ENCODE measurements at places on chromosomes 12 and 14. TPM values are rescaled to one million over a fixed set of nuclear protein-coding genes. Genes with fewer than 3 reads are reported as not detected.

Gene CDH24
- 6.7 TPM for total RNA-seq

DNA sequence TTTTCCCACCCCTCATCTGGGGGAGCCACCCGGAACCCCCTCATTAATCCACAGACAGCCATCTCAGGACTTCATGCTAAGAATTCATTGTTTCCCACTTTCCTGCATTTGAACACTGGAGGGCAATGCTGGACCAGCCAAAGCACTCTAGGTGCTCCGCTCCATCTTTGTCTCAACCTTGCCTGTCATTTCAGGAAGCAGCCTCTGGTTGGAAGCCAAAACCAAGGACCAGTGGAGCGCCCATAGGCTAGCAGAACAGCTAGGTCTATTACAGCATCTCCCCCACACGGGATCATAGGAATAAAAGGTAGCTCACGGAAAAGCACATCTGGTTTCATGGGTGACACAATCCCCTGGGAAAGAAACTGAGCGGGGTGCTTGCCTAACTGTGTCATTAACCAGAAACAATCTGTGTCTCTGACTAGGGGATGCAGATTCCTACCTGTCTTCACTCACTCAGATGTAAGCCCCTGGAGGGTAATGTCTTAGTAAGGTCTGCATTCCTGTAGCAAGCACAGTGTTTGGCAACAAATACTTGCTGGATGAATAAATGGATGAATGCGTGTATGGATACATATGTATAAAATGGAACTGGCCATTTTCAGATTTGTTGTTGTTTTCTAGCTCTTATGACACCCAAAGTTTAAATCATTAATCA lies 197.0 kb downstream of the DAD1 start:
- H3K27ac ChIP-seq: no peak overlapping the region
- H3K4me1 ChIP-seq: no peaks in the 10 kb centered on the region
- DNase-seq: no peak
- no peaks in the 10 kb centered on the region for H3K36me3 ChIP-seq
- H3K4me3 ChIP-seq: no peak overlapping the region

DNA sequence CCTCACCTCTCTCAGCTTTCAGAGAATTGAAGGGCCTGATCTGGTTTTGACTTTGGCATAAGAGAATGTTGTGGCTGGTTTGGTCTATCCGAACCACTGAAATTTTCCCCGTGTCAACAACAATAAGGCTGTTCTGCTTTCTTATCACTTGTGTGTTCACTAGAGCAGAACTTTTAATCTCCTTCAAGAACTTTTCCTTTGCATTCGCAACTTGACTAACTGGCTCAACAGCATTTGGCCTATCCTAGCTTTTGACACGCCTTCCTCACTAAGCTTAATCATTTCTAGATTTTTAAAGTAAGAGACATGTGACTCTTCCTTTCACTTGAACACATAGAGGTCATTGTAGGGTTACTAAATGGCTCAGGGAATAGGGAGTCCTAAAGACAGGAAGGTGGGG lies 25.9 kb upstream of the EDDM3A start:
- no peak overlapping the region for H3K4me3 ChIP-seq
- no peak overlapping the region for H3K27ac ChIP-seq
- no peak for DNase-seq
- no peaks in the 10 kb centered on the region for H3K36me3 ChIP-seq
- H3K27me3 ChIP-seq: no peaks in the 10 kb centered on the region
- peaks cover 8% of the 10 kb centered on the region for H3K4me1 ChIP-seq

DNA sequence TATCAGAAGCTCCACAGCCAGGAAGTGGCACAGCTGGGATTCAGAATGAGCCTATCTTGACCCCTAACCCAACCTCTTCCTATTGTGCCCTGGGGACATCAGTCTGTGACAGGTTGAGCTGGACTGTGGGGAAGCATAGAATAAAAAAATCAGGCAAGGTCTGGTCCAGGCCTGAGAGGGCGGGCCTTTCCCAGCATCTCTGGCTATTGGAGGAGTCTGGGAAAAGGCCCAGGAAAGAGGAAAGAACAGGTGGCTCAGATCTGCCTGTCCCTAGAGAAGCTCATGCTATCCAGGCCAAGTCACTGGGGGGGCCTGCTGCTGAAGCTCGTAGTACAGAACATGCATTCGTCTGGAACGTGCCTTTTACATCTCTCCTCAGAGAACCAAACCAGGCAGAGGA lies 100.5 kb downstream of the PPM1H start:
- no peak overlapping the region for H3K27ac ChIP-seq
- no peak for DNase-seq
- no peak overlapping the region for H3K4me3 ChIP-seq
- H3K27me3 ChIP-seq: no peaks in the 10 kb centered on the region
- no peaks in the 10 kb centered on the region for H3K36me3 ChIP-seq

GRCh38 chr14:68539241-68539737 lies 253.6 kb downstream of the ZFP36L1 start:
- no peak for DNase-seq
- H3K27ac ChIP-seq: peak overlapping the region; percentile 11
- H3K4me1 ChIP-seq: peaks cover 42% of the 10 kb centered on the region
- no peaks in the 10 kb centered on the region for H3K27me3 ChIP-seq
- no peak overlapping the region for H3K4me3 ChIP-seq
- H3K36me3 ChIP-seq: no peaks in the 10 kb centered on the region

Gene LALBA
- total RNA-seq: not detected

GRCh38 chr14:75393794-75394193 lies 34.0 kb upstream of the JDP2 start:
- DNase-seq: no peak
- H3K27me3 ChIP-seq: no peaks in the 10 kb centered on the region
- H3K36me3 ChIP-seq: no peaks in the 10 kb centered on the region
- H3K27ac ChIP-seq: no peak overlapping the region
- no peak overlapping the region for H3K4me3 ChIP-seq

DNA sequence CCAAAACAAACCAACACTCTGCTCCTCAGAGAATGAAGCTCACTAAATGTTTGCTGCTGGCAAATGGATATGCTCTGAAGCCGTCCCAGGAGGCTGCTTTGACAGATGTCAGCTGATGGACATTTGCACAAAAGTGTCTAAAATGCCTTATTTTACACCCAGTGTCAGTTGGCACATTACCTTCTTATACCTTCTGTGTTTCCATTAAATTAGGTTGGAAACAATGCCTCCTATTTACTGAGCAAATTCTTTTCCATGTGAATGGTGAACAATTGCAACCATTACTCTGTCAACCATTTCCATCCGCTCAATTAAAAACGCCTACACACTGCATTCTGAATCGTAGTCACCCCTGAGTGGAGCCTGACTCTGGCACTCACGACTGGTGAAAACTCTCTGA lies 1679.9 kb upstream of the FLRT2 start:
- DNase-seq: no peak
- no peak overlapping the region for H3K4me3 ChIP-seq
- no peaks in the 10 kb centered on the region for H3K27me3 ChIP-seq
- H3K36me3 ChIP-seq: no peaks in the 10 kb centered on the region

GRCh38 chr12:94721173-94721572 lies 70.8 kb upstream of the TMCC3 start:
- no peaks in the 10 kb centered on the region for H3K4me1 ChIP-seq
- H3K36me3 ChIP-seq: no peaks in the 10 kb centered on the region
- DNase-seq: no peak
- no peak overlapping the region for H3K4me3 ChIP-seq
- no peak overlapping the region for H3K27ac ChIP-seq
- no peaks in the 10 kb centered on the region for H3K27me3 ChIP-seq

Gene PMCH
- total RNA-seq: not detected

GRCh38 chr12:7973457-7973825 lies 37.5 kb upstream of the SLC2A3 start:
- no peak overlapping the region for H3K4me3 ChIP-seq
- no peak for DNase-seq
- no peak overlapping the region for H3K27ac ChIP-seq
- H3K27me3 ChIP-seq: no peaks in the 10 kb centered on the region

- H3K4me3 ChIP-seq: no peak overlapping the region
- no peak for DNase-seq
- H3K36me3 ChIP-seq: no peaks in the 10 kb centered on the region
- no peaks in the 10 kb centered on the region for H3K4me1 ChIP-seq
- no peaks in the 10 kb centered on the region for H3K27me3 ChIP-seq
- H3K27ac ChIP-seq: no peak overlapping the region
Observed at GRCh38 chr12:100403446-100403845, 46.6 kb downstream of the SLC17A8 start.

DNA sequence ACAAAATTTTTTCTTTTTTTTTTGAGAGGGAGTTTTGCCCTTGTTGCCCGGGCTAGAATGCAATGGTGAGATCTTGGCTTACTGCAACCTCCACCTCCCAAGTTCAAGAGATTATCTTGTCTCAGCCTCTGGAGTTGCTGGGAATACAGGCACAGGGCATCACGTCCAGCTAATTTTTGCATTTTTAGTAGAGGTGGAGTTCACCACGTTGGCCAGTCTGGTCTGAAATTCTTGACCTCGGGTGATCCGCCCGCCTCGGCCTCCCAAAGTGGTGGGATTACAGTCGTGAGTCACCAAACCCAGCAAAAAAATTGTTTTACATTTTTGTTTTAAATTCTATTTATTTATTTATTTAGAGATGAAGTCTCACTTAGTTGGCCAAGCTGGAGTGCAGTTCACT lies 4.7 kb upstream of the SLC2A14 start:
- H3K27ac ChIP-seq: no peak overlapping the region
- H3K36me3 ChIP-seq: no peaks in the 10 kb centered on the region
- peaks cover 9% of the 10 kb centered on the region for H3K27me3 ChIP-seq
- peaks cover 7% of the 10 kb centered on the region for H3K4me1 ChIP-seq
- DNase-seq: no peak
- H3K4me3 ChIP-seq: no peak overlapping the region

DNA sequence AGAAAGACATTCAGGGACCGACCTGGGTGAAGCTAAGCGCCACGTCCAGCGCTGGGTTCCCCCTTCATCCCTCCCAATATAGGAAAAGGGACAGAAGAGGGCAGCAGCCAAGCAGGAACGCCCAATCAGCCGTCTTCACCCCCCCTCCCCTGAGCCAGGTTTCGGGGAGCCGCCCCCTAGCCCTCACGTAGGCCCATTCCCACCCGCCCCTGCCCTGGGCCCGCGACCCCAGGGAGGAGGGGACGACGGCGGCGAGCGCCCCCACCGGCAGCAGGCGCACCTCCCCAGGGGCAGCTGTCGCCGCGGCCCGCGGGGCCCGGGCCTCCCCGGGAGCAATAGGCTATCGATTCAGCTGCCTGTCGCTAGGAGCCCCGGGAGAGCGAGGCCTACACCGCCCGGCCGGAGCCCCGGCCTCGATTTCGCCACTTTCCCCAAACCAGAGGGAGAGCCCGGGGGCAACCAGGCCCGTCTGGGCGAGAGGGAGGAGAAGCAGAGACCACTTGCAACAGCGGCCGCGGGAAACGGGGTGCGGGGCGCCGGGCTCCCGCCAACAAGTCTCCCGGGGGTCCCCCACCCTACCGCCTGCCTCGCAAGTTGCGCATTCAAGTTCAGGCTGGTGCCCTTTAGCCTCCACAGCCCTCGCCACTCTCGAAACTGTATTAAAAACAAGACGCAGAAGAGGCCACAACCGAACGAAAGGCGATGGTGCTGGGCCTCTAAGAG lies 1.3 kb downstream of the DCAF5 start:
- peak overlapping the region; percentile 60 for H3K4me3 ChIP-seq
- no peaks in the 10 kb centered on the region for H3K27me3 ChIP-seq
- H3K36me3 ChIP-seq: no peaks in the 10 kb centered on the region
- DNase-seq: peak; percentile 25
- peak overlapping the region; percentile 95 for H3K27ac ChIP-seq
- H3K4me1 ChIP-seq: no peaks in the 10 kb centered on the region

- no peaks in the 10 kb centered on the region for H3K36me3 ChIP-seq
- H3K4me3 ChIP-seq: no peak overlapping the region
- H3K4me1 ChIP-seq: no peaks in the 10 kb centered on the region
- no peak overlapping the region for H3K27ac ChIP-seq
- DNase-seq: no peak
Observed at GRCh38 chr12:5923043-5923605, 21.9 kb downstream of the ANO2 start.

DNA sequence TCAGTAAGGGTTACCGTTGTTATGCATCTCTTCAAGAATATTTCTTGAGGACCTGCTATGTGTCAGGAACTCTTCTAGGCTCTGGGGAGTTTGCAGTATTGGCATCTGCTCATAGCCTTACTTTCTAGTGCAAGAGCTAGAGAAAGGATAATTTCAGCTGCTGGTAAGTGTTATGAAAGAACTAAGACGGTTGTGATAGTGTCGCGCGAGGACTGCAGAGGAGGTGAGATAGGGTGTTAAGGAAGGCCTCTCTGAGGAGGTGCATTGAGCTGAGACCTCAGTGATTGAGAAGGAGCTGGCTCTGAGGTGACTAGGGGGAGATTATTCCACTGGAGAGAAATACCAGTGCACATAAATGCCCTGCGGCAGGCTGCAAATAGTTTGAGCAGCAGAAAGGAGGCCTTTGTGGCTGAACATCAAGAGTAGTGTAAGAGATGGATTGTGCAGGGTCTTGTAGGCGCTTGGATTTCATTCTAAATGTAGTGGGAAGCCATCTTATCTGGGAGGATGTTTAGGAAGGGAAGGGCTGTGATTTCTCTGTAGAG lies 824 bp downstream of the DDX55 start:
- H3K4me1 ChIP-seq: no peaks in the 10 kb centered on the region
- no peak overlapping the region for H3K27ac ChIP-seq
- DNase-seq: no peak

GRCh38 chr12:114701104-114701414 lies 17.1 kb upstream of the TBX3 start:
- no peak overlapping the region for H3K4me3 ChIP-seq
- no peaks in the 10 kb centered on the region for H3K27me3 ChIP-seq
- DNase-seq: no peak
- H3K36me3 ChIP-seq: no peaks in the 10 kb centered on the region
- H3K4me1 ChIP-seq: no peaks in the 10 kb centered on the region

- no peaks in the 10 kb centered on the region for H3K4me1 ChIP-seq
- H3K27ac ChIP-seq: no peak overlapping the region
- no peak for DNase-seq
- H3K4me3 ChIP-seq: no peak overlapping the region
- no peaks in the 10 kb centered on the region for H3K27me3 ChIP-seq
- H3K36me3 ChIP-seq: no peaks in the 10 kb centered on the region
Observed at GRCh38 chr12:52543985-52544883, 8.7 kb downstream of the KRT71 start.

GRCh38 chr14:77791225-77791600 lies 8.7 kb upstream of the ADCK1 start:
- no peaks in the 10 kb centered on the region for H3K4me1 ChIP-seq
- H3K27ac ChIP-seq: no peak overlapping the region
- no peaks in the 10 kb centered on the region for H3K36me3 ChIP-seq
- no peak for DNase-seq
- no peaks in the 10 kb centered on the region for H3K27me3 ChIP-seq

- no peak overlapping the region for H3K4me3 ChIP-seq
- no peak for DNase-seq
- H3K4me1 ChIP-seq: no peaks in the 10 kb centered on the region
Observed at GRCh38 chr14:78673845-78674244, 503.7 kb downstream of the NRXN3 start.

Gene PLEKHD1
- total RNA-seq: not detected

GRCh38 chr14:79161571-79161970 lies 991.4 kb downstream of the NRXN3 start:
- no peaks in the 10 kb centered on the region for H3K36me3 ChIP-seq
- DNase-seq: no peak
- no peaks in the 10 kb centered on the region for H3K4me1 ChIP-seq
- no peaks in the 10 kb centered on the region for H3K27me3 ChIP-seq
- H3K27ac ChIP-seq: no peak overlapping the region
- H3K4me3 ChIP-seq: no peak overlapping the region
